ENCODE measurements at places on chromosomes 12 and 14.

DNA sequence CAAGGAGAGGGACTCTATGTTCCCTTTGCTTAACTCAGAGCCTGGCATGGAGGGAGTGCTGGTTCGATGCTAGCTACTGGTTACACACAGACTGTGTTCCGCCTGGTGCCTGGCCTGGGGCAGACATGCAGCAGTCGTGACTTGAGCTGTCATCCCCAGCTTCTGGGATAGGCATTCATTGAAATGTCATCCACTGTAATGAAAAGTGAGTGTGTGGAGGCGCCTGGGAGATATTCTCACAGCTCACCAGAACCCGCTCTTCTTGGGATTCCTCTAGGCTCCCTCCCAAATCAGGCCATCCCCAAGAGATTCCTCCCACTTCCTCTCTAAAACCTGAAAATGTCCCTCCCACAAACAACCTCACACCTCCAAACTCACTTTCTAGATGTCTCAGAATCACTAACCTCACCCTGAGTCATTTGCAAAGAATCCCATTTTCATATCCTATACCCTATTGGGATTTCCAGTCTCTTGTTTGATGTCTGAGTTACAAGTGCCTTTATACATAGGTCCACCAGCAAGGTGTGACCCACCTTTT, 82.8 kb downstream of the CRACR2A start:
- no peak for DNase-seq

DNA sequence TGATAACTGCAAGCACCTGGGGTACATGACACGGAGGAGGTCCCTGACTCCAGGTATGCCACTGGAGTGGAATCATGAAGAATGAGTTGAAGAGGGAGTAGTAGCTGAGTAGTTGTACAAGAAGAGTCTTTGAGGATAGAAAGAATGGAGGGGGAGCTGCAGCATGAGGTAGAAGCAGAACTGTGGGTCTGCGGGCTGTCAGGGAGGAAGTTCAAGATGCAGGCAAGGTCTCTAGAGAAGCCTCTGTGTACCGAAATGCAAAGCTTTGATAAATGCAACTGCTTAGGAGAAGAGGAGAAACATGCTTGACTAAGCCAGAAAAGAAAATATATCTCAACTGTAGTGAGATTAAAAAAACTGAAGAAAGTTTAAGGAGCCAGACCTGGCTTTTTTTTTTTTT, 91.5 kb downstream of the CPNE8 start:
- DNase-seq: no peak

DNA sequence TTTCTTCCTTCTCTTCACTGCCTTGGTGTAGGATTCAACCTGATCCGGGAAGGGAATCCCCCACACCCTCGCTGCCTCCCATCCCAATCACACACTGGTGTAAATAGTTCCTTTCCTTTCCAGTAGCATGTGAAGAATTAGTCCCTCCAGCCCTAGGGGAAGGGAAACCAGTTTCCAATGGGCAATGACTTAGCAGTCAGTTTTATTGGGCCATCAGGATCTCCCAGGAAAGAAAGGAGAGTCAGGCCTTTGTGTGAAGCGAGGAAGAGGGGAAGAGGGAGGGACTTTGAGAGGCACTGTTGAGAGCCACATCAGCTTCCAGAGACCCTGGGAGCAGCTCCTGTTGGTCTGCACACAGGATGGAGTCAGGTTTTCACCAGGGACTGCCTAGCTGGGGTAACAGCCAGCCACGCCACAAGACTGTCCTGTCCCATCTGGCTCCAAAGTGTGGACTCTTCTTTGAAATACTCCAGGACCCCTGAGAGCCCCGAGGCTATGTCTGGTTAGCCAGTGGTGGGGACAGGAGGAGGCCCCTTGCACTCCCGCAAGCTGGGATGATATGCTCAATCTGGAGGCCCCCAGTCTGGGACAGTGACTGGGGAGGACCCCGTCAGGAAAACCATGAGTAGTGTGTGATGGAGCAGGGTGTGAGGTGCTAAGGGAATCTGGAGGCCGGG, 27.9 kb downstream of the MOAP1 start:
- DNase-seq: no peak

GRCh38 chr12:26891704-26892103, 46.1 kb downstream of the INTS13 start:
- DNase-seq: no peak

- DNase-seq: no peak
Observed at GRCh38 chr12:113040722-113041171, 15.8 kb upstream of the DTX1 start.

- no peak for DNase-seq
Observed at GRCh38 chr12:12533238-12533829, 29.3 kb downstream of the DUSP16 start.

GRCh38 chr12:5332551-5332950, 99.4 kb upstream of the NTF3 start:
- no peak for DNase-seq

DNA sequence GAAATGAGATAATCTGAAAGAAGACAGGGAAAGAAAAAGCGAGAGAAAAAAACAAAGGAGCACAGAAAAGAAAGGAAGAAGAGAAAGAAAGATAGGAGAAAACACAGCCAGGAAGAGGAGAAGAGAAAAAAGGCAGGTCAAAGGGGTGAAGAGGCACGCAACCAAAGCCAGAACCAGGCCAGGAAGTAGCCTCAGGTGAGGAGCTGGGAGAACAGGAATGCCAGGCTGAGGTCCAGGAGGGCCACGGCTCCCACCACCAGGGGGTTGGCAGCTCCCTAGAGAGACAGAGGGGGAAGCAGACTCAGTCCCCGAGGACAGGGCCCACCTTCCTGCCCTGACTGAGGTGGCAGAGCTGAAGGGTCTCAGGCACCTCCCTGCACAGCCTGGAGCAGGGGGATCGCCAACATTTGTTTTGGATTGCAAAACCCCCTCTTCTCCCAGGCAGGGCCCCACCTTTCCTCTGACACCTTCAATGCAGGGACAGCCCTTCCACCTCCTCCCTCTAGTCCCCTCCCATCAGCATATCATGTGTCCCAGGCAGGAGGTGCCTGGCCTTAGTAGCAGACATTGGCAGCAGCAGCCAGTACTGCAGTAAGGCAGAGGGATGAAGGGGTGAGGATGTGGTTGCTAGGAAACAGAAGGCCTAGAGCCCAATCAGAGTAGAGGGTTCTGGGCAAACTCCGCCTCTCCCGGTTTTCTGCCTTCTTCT, 2.0 kb upstream of the AP1G2 start:
- peak; percentile 39 for DNase-seq

DNA sequence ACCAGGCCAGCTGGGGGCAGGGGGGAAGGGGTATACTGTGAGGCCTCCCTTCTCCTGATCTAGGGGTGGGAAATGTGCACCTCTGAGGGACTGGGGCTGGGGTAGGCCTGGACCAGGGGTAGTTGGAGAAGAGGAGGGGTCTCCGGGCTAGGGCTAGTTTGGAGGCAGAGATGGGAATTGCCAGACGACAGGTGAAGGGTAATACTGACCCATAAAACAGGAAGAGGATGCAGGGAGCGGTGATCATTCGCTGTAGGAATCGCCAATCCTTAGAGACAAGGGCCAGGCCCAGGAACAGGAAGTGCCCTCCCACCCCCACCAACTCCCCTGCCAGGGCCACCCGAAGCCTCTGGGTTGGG, 4.4 kb downstream of the SLC22A17 start:
- DNase-seq: no peak

DNA sequence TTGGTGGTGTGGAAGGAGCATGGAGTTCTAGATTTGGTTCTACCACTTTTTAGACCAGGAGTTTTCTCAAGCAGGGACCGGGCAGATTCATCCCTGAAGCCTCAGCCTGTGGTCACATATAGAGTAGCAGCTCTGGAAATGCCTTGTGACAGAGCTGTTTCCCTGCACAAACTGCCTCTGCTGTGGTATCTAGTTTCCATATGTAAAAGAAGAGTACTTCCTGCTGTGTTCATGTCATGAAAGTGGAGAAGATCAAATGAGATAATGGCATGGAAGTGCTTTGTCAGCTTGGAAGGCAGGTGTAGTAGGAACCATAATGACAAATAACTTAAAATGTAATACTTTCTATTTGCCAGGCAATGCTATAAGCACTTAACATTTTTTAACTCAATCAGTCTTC, 26.1 kb downstream of the OTUB2 start:
- no peak for DNase-seq

- no peak for DNase-seq
Observed at GRCh38 chr12:64042911-64043310, 179.2 kb downstream of the KICS2 start.

DNA sequence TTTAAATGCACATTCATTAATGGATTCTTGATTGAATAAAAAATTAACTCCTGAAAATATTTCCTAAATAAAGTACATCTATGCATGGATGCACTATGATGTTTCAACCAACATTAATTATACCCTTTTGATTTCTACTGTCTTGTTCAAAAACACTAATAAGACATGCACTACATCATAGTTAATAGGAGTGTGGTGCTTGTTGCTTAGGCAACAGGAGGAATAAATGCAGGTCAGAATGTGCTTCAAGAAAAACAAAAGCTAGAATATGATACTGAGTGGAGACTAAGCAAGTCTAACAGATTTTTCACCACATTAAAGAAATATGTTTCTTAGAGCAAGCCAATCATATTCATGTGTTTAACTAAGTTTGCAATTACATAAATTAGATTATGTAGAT, 495.8 kb upstream of the GARIN6 start:
- DNase-seq: no peak

GRCh38 chr12:102095677-102096263, 24.1 kb downstream of the NUP37 start:
- no peak for DNase-seq

Measured in NCI-H1436 treated with DMSO at 0.1 percent for 48 hours (cell line).